ENCODE measurements at places on chromosomes 5 and 9.
A peak's percentile ranks its signal among the peaks of the same experiment; 100 is the strongest.

GRCh38 chr9:123655681-123656423 is 274.1 kb downstream of the DENND1A start:
- no peak for DNase-seq

DNA sequence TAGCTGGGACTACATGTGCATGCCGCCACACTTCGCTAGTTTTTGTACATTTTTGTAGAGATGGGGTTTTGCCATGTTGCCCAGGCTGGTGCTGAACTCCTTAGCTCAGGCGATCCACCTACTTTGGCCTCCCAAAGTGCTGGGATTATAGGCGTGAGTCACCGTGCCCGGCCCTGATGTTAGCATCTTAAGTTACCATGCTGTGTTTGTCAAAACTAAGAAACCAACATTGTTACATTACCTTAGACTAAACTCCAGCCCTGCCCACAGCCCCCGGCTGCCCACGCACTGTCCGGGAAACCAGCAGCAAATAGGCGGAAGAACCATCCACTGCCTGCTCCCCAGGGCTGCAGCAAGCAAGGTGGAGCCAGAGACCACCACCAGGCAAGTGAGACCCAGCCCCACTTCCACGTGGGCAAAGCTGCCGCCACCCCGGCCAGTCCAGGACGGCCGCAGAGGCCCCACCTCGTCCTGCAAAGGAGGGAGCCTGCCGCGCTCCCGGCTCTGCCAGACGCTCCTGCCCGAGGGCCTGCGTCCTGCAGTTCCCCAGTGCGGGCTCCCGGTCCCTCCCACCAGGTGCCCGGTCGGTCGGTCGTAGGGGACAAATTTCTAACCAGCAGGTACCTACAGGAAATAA is 35.7 kb upstream of the TXN start:
- no peak for DNase-seq

DNA sequence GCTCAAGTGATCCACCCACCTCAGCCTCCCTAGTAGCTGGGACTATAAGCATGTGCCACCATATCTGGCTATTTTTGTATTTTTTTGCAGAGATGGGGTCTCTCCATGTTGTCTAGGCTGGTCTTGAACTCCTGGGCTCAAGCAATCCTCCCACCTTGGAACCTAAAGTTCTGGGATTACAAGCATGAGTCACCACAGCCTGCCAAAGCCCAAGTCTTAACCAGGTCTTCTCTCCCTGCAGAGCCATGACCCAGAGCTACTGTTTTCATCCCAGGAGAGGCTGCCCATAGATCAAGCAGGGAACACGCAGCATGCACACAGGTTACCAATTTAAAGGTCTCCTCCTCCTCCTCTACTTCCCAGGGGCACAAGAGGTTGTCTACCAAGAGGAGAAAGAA is 29.7 kb downstream of the PCDHGC5 start:
- DNase-seq = no peak

GRCh38 chr5:117679046-117679445 is 1104.4 kb upstream of the SEMA6A start:
- no peak for DNase-seq

- no peak for DNase-seq
Observed at GRCh38 chr5:134070725-134071613, 43.5 kb upstream of the TCF7 start.

DNA sequence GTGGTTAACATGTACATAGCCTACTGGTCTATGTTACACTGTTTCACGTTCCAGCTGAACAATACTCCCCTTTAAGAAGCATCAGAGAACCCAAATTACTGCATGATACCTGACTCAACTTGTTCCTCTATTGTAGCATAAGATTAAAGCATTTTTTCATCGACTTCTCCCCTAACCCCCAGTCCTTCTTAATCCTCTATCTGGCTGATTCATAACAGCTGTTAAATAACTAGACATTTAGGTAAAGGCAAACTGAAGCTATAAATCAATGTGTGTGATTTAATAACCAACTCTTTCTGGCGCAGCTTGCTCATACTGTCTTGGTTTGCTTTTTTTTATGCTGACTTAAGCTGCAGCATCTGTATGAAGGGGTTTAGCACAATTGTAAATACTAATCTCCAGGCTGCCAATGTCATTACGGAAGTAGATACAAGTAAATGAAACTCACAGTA is 94.2 kb upstream of the MTAP start:
- no peak for DNase-seq

GRCh38 chr9:73095425-73095824 is 56.2 kb upstream of the ANXA1 start:
- no peak for DNase-seq

DNA sequence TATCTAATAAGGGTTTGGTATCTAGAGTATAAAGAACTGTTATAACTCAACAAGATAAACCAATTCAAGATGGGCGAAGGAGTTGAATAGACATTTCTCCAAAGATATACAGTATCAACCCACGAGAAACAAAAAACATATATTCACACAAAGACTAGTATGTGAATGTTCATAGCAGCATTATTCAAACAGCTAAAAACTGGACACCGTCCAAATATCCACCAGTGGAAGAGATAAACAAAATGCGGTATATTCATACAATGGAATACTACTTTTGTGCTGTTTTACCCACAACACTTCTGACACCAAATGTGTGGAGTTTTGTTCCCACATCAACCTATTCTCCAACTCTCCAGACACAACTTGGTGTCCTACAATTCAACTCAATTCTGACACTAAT is 33.1 kb downstream of the EGR1 start:
- no peak for DNase-seq

- DNase-seq = peak; percentile 28
Observed at GRCh38 chr9:83355024-83355444, 183.2 kb downstream of the FRMD3 start.

GRCh38 chr9:82404196-82404870 is 415.8 kb downstream of the SPATA31D1 start:
- no peak for DNase-seq

- no peak for DNase-seq
Observed at GRCh38 chr9:37210737-37211523, 90.6 kb downstream of the ZCCHC7 start.

DNA sequence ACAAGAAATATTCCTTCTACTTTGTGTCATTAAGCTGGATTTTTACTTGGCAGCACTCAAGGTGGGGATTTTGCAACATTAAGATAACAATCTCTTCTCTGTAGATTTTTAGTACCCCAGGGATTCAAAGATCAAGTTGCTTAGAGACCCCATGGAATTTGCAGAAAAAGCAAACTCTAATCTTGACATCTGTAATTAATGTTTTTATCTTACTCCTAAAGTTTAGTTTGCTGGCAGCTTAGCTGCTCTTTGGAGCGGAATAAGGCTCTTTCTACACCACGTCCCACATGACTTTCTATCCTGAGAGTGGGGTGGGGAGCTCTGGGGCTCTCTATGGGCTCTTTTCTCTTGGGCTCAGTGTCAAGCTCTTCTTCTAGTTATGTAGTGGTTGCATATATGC is 21.7 kb upstream of the SPDL1 start:
- DNase-seq = no peak

DNA sequence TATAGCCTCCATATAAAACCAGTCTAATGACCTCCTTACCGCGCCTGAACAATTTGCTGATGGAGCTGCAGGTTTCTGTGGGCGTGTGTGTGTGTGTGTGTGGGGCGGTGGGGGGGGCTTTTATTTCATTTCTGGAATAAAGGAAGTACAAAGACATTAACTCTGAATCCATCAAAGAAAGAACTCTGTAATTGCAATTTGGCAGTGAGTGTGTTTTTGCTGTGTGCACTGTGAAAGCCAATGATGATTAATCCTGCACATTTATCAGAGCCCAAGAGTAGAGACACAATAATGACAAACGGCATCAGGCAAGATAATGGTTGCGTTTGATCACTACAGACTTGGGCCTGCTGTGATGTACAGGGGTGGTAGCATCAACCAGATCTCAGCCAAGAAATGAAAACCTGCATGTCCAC is 29.3 kb upstream of the NDFIP1 start:
- no peak for DNase-seq

DNA sequence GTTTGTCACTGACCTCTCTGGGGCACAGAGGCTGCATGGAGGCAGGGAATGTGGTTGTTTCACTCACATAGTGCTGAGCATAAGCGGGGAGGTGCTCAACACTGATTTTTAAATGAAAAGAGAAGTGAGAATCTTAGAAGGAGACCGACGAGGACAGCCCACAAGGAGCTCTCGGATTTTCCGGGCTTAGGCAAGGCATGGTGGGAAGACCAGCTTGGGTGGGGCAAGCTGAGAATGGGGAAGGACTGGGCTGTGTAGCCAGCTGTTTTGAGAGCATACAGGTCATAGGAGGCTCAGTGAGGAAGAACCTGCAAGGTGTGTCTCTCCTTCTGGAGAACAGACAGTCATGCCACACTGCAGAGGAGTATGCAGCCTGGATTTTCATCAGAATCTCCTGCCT is 86.0 kb upstream of the TNFSF8 start:
- DNase-seq = no peak

DNA sequence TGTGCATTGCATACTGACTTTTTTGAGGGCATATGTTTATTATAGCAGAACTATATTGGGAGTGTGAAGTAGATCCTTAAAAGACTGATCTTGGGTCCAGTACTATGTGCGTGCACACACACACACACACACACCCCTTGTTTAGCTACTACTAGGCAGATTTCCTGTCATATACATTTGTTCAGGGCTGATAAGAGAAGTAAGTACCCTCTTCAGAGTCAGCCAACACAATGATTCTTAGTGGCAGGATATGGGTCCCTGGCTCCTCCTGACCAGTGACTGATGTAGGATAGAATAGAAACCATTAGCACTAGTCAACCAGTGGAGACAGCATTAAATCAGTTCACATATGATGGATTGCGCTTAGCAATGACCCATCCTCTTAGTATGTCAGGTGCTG is 76.2 kb upstream of the MIER3 start:
- no peak for DNase-seq

- no peak for DNase-seq
Observed at GRCh38 chr9:124797343-124798103, 20.6 kb downstream of the OLFML2A start.

DNA sequence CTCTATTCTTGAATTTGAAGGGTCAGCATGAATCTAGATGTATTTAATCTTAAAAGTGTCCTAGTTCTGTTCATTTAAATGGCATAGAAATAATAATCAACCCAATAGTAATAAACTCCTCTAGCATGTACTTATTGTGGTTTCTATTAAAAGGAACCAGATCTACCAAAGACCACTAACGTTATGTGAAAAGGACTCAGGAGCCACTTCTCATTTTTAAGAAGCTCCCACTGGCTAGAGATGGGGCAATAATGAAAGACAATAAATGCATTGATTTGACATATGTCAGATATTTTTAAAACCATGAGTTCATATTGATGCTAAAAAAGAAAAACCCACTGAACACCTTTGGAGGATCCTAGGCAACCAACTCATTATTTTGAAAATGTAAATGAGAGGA is 191.9 kb downstream of the ATP10B start:
- no peak for DNase-seq

DNA sequence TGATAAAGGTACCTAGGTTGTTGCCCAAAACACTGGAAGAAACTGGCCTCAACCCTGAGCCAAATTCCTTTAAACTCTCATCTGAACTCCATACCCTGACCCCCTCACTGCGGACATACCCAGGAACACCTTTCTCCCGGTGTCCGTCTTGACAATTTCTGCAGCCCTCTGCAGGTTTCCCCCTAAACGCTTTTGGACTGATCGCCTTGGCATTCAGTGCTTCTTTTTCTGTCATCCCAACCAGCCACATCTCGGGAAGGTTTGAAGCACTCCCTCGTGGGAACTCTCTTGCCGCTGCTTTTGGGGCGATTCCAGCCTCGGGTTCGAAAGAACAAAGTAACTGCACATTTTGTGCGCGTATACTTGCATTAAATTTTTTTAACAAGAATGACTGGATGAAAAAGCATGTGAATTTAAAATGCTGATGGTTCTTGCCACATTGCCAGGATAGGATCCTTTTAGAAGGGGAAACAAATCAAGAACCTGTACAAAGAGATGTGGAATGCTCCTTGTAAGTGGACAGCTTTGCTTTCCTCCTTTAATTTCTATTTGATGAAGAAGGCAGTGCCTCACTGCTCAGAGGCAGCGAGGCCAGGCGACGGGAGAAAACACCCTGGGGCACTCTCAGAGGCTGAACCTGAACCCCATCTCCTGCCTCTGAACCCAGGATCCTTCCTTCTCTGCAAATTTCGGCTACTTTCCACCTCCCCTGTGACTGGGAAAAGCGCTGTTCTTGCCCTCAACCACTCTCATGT is 615 bp downstream of the PSMD5 start:
- peak; percentile 27 for DNase-seq

- DNase-seq = no peak
Observed at GRCh38 chr9:21616082-21616778, 134.1 kb upstream of the IFNE start.

DNA sequence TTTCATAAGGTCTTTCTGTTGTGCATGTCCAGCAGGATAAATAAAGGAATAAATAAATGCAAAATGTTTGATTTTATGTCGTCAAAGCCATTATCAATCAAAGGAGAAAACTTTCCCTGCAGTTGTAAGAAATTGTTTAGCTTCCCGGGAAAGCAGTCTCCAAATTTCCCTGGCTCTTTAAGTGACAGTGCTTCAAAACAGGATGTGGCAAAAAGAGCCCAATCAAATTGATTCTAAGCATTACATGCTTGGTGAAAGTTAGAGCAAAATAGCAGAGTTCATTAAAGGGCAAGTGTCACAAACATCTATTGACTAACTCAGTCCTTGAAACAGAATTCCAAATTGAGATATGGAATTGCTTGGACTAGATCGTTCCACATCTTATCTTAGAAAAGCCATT is 704.1 kb downstream of the PRELID2 start:
- DNase-seq = no peak

DNA sequence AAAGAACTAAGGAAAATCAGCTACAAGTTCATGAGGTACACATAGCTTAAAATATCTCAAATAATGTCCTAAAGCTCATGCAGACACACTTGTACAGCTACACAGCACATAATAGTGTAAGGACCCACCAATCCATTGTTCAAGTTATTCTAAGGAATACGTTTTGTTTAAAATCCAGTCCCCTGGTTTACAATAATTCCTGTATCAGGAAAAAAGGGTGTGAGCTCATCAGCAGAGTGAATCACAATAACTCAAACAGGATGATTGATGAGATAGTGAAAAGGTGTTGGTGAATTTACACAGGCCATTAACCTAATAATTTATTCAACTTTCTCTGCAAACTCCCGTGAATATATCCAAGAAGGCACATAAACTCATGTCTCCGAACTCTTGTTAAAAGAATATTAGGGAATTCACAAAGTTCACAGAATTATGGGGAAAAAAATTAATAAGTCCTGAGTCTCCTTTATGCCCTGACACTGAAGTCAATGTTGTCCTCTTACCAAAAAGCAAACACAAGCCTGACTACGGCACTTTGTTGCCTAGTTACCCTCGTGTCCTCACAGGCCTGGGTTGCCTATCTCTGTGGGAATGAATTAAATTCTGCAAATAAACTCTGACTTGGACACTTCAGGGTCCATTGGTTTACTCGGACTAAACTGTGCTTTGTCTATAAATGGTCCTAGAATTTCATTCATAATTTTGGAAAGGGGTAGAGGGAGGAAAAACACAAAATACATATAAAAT is 142.8 kb upstream of the PDE4D start:
- DNase-seq = no peak
